ENCODE measurements at places on chromosomes 1 and 21.
A peak's percentile ranks its signal among the peaks of the same experiment; 100 is the strongest.

GRCh38 chr1:173479649-173480048, 2.5 kb downstream of the PRDX6 start:
- DNase-seq: no peak

GRCh38 chr1:192489748-192490147, 85.8 kb upstream of the RGS1 start:
- DNase-seq: peak; percentile 27

DNA sequence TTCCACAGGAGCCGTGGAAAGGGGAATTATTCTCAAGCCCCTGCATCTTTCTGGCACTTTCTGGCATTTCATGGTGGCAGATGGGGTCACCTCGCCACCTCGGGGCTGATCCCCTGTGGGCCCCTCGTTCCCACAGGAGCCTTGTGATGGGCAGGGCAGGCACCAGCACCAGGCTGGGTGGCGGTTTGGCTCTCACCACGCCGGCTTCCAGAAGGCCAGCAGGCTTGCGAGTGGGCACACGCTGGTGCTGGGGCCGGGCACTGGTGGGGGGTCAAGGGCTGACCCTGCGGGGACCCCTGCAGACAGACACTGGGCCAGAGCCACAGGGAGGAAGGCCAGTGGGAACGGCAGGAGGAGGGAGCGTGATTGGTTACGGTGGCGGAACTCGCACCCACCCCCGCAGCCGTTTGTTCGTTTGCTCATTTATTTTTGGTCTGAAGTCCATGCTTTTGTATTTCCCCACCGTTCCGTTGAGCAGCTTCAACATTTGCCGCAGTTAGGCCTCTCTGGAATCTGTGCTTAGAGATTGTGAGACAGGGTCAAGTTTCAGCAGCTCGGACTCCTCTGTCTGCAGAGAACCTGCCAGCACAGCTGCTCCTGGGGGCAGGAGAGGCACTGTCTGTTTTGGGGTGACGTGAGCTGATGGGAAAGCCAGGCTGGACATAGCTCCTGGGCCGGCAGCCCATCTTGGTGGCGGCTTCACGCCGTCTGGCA, 5.3 kb downstream of the COL18A1 start:
- no peak for DNase-seq

DNA sequence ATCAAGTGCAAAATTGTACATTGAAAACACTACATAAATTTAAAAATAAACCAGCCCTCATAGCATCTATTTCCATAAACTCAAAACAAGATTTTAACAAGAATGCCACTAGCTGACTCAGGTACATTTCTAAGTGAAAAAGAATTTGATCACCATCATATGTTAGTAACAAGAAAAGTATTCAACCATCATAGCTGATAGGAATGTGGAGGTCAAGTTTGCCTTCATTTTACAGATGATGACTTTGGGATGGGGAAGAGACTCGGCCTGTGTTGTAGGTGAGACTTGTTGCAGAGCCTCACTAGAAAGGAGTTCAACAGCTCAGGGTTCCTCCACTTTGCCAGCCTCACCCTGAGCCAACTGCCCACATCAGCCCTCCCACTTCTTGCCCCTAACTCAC, 318.8 kb upstream of the FAM78B start:
- no peak for DNase-seq

DNA sequence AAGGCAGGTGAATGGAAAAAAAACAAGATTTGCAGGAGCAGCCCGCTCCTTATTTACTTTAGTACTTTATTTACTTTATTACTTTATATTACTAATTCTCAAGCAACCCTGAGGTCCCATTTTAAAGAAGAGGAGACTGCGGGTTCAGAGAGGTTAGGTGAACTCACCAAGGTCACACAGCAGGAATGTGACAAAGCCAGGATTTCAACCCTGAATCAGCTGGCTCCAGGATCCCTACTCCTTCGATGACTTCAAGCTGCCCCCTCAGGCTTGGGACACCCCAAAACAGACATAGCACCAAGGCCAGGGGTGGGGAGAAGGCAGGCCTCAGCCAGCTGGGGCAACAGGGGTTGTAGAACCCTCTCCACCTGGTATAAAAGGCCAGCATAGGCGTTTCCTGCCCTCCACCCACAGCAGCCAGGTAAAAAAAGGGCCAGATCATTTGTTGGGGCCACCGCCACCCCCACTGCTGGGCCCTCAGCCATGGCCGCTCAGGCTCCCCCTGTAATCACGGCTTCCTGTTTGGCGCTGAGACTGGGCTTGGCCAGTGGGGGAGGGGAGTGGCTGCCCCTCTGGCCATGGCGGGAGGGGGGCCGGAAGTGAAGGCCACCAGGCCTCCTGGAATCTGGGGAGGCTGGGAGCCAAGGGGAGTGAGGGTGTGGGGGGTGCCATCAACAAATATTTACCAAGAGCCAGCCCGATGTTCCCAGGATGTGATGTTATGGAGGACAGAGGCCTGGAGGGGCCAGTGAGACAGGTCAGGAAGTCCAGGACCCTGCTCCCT, 6.6 kb downstream of the SDC3 start:
- no peak for DNase-seq

DNA sequence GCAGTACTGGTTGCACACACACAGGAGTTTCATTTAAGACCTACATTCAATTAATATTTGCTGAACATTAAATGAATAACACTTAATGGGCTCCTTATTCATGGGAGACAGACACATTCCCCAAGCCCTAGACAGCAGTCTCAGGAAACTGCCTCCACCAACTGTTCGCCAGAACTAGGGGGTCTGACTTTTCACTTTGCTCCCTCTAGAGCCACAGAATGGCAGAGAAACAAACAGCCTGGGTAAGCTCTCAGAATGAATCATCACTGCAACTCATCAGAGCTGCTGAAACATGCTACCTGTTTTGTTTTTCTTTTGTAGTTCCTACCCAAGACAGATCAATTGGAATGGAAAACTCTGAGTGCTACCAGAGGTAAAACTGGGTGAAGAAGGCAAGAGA, 31.7 kb downstream of the ELK4 start:
- DNase-seq: peak; percentile 64

GRCh38 chr1:226986496-226987178, 46.5 kb downstream of the COQ8A start:
- DNase-seq: no peak

DNA sequence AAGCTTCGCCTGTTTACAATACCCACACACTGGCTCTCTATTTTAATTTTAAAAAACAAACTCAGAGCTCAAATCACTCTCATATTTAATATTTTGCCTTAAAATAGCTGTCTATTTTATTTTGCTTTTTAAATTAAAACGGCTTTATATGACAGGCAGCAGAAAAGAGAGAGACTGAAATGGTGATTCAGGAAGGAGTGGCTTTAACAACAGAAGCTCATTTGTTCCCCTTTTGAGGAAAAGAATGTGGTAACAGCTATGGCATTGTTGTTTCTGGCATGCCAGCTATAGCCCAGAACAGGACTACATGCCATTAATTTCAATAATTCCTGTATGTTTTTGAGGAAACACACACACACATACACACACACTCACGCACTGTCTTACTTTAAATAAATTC, 234.2 kb upstream of the PTBP2 start:
- no peak for DNase-seq

DNA sequence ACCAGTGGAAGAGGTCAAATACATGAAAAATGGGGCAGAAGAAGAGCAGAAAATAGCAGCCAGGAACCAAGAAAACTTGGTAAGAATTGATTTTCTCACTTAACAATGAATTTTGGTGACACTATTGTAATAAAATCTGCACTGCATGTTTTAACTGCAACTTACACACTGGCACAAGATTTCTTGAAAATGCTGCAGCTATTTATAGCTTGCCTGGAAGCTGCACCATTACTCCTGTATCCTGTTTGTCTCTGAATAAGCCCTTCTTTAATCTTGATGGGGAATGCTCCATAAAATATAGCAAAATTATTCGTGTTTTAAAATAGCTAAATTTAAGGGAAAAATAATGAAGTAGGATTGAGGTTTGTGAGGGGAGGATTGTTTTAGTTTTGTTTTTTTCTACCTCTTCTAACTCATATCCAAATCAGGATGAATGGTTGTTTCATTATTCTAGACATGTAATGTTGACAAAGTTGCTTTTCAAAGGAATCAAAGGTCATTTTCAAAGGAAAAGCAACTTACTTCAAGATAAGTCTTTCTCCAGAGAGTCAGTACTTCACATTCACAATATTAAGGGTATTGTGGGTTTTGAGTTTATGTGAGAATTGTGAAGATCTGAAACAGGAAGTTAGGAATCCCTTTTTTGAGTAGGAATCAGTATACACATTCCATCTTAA, 120.9 kb downstream of the C1orf21 start:
- no peak for DNase-seq

- no peak for DNase-seq
Measured at GRCh38 chr1:43272161-43272560, 2.4 kb downstream of the TMEM125 start.

DNA sequence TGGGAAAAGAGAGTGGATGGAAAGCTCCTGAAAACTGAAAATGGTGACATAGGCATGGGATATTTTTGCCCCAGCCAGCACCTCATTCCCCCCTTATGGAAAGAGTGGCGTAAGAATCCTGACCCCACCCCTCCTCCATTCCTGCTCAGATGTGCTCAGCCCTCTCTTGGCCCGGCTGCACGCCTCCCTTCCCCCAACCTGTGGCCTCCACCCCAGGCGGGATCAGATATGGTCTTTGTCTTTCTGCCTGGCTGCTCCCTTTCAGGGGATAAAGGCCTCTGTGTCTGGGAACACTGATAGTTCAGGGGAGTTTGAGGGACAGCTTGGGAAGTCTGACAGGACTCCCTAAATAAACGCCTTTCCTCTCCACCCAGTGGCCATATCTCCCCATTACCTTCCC, 49.8 kb downstream of the KIRREL1 start:
- no peak for DNase-seq

DNA sequence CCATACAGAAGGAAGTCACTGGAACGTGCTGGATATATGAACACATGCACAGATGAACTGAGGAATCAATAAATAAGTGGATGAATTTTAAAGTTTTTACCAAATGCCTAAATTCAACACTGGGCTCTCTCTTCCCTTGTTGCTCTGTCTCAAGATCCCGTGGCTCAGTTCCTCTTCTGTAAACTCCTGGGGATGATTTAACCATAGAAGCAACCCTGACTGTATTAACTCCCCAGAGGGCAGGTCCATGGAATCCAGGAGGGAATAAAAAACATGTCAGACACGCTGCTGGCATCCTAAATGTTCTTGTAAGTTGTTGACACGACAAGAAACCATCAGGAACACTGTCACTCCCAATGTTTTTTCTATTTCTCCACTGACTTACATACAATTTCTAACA, 45.3 kb upstream of the GPR157 start:
- DNase-seq: no peak

DNA sequence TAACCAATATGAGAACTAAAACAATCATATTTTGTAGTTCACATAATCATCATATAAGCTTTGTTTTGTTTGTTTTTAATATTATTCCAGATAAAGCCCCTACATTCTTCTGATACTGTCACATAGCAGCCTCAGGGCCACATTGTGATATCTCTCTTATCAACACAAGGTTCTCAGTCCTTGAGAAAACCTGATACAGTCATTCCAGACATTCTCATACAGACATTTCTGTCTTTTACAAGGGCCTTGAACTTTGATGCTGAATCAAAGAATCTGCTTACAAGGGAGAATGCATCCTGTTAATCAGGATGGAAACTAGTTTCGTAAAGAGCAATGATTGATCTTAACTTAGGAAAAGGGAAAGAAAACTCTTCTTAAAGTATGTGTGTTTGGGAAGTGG, 12.7 kb upstream of the VCAM1 start:
- DNase-seq: no peak

DNA sequence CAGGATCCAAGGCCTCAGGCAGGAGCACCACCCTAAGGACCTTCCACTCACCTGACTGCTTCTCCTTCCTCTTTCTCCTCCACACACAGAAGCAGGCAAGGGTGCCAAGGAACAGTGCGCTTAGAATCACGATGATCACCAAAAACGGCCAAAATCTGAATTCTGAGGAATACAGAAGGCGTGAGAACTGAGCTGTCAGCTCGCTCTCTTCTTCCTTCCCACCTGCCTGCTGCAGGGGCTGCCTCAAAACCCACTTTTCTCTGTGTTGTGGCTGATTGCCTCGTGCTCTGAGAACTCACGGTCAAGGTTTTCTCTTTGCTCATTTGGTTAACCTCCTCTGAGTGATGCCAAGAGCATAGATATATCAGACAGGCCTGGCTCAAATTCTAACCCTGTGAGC, 23.8 kb downstream of the CD244 start:
- DNase-seq: no peak

DNA sequence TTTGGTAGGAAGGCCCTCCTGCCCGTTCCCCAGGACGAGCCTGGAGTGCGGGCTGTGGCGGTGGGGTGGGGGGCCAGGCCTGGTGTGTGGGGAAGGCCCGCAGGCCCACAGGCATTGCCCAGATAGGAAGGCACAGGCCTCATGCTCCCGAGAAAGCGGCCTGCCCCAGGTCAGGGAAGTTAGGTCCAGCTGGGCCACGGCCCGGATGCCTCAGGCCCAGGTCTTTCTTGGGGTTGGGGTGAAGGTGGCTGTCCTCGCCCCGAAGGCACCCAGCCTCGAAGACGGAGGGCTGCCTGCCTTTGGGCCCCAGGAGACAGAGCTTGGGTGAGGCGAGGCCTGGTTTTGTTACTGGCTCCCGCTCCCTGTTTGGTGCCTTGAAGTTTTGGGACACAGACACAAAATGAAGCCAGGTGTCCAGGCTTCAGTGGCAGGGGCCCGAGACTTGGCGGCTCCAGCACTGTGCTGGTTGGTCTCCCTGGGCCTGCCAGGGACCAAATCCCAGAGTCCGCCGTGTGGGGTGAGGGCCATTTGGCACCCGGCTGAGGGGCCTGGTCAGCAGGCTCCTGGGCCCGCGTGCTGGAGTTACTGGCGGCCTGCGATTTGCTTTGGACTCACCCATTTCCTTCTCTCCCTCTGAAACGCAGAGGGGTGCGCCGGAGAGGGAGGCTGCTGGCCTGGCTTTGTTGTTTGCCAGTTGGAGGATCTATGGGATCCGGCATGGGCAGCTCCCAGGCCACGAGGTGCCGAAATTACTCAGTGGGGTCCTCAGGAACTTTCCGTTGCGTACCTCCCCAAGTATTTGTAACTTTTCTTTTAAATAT, 2.0 kb downstream of the SKI start:
- peak; percentile 28 for DNase-seq
